ENCODE measurements at places on chromosomes 6 and 20.

- no peak for DNase-seq
Observed at GRCh38 chr6:167750956-167751358, 75.8 kb upstream of the AFDN start.

DNA sequence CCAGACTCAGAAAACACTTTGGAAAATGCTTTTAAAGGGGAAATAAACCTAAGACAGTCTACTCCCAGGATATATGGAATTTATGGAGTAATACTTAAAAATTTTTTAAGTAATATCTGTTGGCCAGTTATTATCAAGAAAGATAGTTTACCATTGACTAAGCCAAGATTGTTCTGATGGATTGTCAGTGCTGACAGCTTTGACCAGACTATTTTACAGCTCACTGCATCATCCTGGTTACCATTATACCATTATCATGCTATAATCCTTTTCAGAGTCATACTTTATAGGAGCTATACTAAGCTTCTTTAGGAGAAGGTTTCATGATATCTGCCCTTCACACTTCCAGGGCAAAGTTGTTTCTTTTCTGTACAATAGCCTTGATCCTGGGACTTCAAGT, 16.5 kb downstream of the GTF2H5 start:
- no peak for DNase-seq

DNA sequence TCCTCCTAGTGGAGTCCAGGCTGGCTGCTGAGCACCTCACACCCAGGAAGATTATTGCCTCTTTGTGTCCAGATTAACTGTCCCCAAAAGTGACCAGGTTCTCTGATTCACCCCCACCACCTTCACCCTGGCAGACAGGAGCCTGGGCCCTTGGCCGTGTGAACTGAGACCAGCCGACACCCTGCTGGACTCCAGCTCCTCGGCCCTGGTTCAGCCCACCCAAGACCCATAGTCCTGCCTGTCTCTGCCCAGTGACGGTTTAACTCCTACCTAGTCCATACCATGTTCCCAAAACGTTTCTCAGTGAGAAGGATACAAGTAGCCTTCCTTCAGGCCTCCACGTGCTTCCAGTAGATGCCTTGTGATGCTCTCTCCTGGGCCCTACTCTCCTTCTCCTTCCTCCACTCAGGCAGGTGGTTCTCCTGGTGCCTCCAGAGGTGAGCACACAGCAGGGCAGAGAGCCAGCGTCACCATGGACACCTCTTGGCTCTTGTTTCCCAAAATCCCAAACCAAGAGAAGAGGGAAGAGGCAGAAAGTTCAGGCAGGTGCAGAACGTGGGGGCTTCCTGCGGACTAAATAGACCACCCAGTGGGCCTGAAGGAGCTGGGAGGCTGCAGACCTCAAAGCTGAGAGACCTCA, 134.4 kb upstream of the CST7 start:
- DNase-seq = no peak

GRCh38 chr6:36128793-36129192, 1.5 kb upstream of the MAPK13 start:
- DNase-seq = no peak

DNA sequence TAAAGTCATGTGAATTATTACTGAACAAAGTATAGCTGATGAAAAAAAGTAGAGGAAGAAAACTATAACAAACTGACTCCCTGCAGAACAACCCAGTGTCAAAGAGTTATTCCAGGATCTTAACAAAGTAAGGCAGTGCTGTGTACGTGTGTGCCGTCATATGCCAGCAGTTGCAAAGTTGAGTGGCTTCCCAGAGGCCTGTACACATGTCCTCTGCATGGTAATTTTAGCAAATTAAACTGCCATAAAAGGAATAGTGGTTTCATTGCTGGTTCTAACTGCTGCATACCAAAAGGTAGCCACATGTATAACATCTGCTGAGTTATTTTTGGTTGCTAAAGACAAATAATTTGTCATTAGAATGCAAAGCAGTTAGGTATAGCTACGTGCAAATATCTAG, 44.8 kb downstream of the RIPOR2 start:
- no peak for DNase-seq

DNA sequence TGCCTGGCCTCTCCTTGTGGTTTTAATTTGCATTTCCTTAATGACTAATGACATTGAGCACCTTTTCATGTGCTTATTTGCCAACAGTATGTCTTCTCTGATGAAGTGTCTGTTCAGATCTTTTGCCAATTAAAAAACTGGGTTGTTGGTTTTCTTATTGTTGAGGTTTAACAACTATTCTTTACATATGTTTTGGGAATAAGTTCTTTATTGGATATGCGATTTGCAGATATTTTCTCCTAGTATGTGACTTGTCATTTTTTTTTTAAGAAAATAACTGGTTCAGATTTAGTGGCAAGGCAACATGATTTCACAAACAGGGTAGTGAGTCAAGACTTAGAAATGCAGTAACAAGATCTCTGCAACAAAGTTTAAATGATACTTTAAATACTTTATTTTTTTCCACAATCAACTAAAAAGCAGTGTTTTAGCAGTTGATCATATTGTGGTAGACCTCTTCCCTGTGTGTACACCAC, 67.8 kb downstream of the TIAM2 start:
- no peak for DNase-seq

GRCh38 chr6:109345986-109346385, 36.3 kb downstream of the CD164 start:
- no peak for DNase-seq

DNA sequence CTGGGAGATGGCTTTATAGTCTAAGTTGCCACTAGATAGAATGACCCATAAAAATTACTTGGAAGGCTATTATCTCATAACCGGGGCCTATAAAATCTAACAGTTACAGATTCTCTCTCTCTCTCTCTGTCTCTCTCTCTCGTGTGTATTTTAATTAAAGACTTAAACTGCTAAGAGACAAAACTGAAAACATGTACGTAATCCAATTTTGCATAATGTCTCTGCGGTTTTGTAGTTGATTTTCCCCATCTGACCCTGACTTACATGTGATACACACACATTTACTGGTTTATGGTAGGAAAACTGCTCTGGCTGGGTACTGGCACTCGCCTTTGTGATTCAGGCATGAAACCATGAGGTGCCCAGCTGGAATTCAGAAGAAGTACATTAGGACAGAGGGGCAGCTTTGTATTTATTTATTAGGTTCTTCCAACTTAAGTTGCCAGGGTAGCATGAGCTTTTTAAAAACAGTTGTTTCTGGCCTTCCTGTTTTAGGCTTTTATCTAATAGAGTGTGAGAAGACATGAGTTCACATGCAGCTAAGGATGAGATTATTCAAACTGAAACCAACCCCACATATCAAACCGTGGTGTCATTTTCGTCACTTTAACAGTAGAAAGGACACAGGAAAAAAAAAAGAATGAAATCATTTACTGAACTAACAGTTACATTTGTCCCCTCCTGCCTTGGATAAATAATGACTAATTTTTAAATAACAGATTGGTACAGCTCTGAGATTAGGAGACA, 182.5 kb downstream of the GMPR start:
- peak; percentile 40 for DNase-seq

GRCh38 chr20:41306061-41306727, 11.3 kb downstream of the ZHX3 start:
- DNase-seq = no peak

DNA sequence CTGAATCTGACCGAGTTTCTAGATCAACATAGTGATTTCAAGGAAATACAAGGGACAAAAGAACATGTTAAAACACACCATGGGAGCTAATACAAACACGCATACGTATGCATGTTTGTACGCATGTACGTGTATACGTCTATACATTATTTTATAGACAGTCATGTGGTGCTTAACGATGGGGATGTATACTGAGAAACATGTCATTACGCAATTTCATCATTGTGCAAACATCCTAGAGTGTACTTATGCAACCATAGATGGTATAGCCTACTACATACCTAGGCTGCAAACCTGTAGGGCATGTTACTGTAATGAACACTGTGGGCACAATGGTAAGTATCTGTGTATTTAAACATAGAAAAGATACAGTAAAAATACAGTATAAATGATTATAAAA, 25.0 kb upstream of the NELFCD start:
- no peak for DNase-seq

DNA sequence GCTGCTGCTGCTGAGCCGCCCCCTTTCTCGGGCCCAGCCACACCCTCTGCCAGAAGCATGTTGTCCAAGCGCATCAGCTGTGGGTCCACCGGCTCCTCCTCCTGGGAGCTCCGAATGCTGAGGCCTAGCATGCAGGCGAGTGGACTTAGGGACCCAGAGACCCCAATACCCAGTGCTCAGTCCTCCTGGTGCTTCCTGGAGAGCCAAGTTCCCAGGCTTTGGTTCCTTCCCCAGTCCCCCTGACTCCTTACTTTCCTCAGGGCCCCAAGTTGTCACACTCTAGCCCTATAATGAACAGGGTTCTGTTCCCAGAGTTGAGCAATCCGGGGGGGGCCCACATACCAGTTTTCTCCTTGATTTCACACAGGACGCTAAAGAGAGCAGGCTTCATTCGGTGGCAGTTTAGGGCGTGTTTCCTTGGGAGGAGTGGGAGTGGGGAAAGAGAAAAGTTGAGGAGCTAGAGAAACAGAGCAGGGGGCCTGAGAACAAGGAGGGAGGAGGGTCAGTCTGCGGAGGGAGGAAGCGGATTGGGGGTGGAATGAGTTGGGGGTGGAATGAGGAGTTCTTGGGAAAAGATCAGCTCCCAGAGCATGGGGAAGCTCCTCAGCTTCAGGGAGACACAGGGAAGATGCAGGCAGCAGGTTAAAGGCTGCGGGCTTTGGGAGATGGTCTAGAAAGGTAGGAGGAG, 1.5 kb downstream of the PBX2 start:
- no peak for DNase-seq

DNA sequence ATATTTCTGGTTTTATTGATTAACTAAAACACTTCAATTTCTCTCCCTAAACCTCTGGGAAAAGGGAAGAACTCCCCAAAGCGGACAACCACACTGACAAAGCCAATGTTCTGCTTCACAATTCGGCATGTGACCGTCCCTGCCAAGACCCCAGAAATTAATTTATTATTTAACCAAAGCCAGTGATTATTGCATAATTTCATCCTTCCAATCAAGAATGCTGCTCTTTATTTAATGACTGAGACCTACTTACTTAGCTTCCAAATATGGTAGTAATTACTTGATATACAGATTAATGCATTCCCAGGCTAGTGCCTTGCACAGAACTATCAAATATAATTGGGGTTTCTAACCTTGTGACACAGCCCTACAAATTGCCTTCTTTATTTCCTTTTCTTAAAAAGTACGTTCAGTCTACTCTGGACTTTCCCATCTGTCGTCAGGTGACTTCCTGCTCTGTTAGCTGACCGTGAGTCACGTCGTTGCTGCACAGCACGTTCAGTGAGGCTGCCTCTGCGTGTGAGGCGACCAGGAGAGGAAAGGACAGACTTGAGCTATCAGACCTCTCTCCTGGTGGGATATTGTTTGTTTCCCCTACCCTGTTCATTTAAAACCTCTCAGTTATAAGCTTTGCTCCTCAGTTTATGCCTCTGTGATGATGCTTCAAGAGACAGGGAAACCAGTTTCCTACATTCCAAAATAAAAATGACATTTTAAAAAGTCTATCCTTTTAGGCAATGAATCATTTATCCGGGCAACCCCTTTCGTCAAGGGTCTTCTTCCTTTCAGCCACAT, 55.7 kb upstream of the TNFAIP3 start:
- peak; percentile 66 for DNase-seq

DNA sequence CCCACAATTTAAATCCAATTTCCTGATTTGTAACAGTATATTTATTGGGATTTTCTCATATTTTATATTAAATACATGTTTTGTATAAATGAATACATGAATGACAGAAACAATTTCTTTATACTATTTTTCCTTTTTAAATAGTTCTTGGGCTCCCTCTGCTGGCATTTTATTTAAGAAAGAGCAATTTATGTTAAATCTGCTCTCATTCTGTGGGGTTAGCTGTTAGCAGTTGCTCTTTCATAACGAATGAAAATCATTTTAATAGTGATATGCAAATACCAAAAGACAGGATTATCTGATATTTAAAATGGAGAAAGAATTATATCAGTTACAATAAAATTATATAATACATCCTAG, 118.3 kb downstream of the RALGAPA2 start:
- no peak for DNase-seq

- no peak for DNase-seq
Observed at GRCh38 chr20:1818247-1818840, 76.9 kb upstream of the SIRPA start.

- peak; percentile 18 for DNase-seq
Observed at GRCh38 chr6:166626177-166627032, 646 bp downstream of the RPS6KA2 start.

GRCh38 chr6:127510876-127511275, 8.3 kb downstream of the MTCL3 start:
- no peak for DNase-seq

DNA sequence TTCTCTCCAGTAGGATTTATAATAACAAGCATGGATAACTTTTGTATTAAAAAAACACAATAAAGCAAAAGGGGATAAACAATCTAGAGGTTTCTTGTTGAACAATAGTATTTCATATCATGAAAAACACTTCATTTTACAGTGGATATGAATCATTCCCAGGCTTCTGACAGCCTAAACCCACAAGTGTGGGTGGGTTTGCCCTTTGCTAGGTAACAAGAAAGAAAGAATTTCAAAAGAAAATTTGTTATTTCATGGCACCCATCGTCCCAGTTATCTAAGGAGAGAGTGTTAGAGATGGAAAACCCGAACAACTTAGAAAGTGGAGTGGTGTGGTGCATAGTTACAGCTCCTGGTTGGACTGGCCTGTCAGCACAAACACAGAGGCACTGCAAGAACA, 76.1 kb upstream of the GPR6 start:
- DNase-seq = no peak

GRCh38 chr6:85569323-85569722, 24.3 kb downstream of the SNX14 start:
- DNase-seq = no peak

- no peak for DNase-seq
Observed at GRCh38 chr6:130932438-130932837, 105.2 kb downstream of the SMLR1 start.

GRCh38 chr6:139863964-139864363, 489.5 kb upstream of the CITED2 start:
- DNase-seq = no peak

DNA sequence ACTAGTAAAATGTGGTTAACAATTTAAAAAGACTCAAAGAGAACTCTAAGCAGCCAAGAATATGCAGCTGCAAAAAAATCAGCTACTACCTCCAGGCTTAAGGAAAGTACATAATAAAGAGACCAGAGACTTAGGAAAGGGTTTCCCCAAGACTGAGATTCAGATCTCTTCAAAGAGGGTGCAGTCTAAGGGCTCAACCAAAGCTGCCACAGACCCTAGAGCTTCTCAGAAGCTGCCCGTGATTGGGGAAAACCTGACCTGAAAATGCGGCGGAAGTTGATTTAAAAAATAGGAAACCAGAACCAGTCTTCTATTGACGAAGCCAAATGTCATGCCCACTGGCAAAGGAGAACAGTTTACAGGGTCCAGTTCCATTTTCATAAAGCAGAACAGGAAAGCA, 516.8 kb upstream of the MARCKS start:
- no peak for DNase-seq

DNA sequence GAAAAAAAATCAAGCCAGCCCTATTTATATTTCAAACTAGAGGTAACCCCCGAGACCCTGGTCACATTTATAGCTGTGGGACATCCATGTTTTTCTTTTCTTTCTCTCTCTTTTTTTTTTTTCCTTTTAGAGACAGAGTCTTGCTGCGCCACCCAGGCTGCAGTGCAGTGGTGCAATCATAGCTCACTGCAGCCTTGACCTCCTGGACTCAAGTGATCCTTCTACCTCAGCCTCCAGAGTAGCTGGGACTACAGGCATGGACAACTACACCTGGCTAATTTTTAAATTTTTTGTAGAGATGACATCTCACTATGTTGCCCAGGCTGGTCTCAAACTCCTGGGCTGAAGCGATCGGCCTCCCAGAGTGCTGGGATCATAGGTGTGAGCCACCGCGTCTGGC, 12.1 kb downstream of the MAVS start:
- DNase-seq = no peak
